ENCODE measurements at places on chromosomes 7 and 10.

DNA sequence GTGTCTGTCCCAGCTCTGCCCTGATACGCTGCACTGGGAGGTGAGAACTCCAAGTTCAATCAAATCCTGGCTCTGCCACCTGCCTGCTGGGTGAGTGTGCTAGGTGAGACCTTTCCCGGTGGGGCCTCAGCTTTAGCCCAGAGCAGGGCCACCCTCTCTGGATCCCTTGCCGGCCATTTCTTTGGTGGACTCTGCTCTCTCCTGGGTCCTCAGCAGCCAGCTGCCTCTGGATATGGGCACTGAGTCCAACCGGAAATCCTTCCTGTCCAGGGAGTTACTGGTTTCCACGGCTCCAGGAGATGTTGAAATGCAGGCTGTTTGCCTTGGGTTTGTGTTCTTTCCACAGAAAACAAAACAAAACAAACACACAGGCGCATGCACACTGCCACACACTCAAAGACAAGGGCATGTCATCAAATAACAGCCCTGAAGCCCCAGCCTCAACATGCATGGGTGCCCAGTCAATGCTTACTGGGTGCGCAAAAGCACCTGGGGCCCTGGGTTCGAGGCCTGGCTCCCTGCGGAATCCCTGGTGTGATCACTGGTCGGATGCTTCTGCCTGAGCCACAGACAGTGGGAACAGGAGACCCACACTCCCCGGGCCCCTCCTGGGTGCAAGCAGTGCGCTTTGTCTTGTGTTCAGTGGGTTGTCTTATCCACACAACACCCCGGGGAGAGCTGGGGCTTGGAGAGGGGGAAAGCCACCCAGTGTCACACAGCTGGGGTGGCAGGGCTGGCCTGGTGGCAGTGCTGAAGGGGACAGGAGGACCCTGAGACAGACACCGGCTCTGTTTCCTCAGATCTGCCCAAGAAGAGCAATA is 33.1 kb downstream of the PPIF start:
- DNase-seq, result no peak

- DNase-seq, result no peak
These were observed 17.4 kb upstream of the GDF10 start for GRCh38 chr10:47282657-47283018.

DNA sequence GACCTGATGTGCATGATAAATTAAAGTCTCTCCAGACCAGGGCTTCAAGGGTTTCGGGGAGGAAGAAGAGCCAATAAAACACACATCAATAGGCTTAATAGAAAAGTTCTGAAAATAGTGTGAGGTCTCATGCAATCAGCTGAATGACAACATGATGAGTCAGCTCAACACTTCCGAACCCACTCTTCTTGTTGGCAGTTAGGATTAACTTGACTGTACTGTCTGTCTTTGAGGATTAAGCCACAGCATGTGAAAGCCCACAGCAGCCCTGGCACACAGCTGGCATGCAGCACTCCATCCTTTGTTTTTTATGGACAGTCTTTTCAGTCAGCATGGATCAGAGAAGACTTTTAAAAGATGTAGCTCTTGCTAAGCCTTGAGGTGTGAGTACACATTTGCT is 526.9 kb upstream of the VSTM2A start:
- no peak for DNase-seq

- no peak for DNase-seq
These were observed 2.6 kb downstream of the GJD4 start for GRCh38 chr10:35607475-35608327.

GRCh38 chr7:79386688-79387422 is 66.6 kb downstream of the MAGI2 start:
- no peak for DNase-seq

DNA sequence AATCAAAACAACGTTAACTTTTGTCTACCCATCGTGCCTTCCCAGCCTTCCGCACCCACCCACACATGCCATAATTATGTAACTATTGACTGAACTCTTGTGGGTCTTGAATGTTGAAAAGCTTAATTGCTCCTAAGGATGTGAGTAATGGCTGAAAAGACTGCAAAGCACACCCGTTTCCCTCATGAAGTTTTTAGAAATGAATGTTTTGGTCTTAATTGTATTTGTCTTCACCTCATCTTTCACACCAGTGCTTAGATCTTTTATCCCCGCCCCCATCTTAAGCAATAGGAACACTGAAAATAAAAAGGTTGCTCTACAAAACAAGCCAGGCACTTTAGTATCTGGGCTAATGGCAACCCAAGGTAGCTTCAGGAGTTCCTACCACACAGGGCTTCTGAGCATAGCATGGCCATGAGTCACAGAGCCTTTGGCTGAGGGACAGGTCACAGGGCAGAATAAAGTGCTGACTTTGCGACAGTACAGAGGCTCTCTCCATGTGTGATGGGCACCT is 690.5 kb downstream of the PARD3 start:
- DNase-seq, result no peak

Measured in stimulated activated CD8-positive, alpha-beta memory T cell treated with anti-CD3 and anti-CD28 coated beads, Interleukin-4, amount 100 ng/mL, for 1 hour (primary cell).